ENCODE measurements at places on chromosomes 4 and X. TPM values are rescaled to one million over a fixed set of nuclear protein-coding genes. Genes with fewer than 3 reads are reported as not detected.

SHOX gene
- total RNA-seq, result not detected

ADGRL3 gene
- total RNA-seq, result 3.0 TPM

DNA sequence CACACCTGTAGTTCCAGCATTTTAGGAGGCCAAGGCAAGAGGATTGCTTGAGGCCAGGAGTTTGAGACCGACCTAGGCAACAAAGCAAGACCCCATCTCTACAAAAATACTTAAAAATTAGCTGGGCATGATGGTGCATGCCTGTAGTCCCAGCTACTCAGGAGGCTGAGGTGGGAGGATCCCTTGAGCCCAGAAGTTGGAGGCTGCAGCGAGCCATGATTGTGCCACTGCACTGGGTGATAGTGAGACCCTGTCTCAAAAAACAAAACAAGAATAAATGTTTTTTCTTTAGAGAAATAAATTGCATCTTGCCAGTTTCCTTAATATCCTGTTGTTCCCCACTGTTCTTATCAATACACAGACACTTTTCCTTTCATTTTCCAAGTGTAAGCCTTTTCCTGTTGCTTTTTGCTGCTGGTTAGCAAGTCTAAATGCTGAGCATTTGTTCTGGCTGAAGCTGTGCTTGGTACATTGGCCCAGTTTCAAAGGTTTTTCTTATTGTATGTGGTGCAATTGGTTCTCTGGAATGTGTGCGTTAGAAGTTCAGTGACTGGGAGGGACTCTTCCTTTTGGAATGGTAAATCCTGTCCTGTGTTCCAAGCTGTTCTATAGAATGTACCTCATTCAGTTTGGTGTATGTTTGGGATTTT, 98.2 kb downstream of the AFF1 start:
- no peak for DNase-seq

SPOCK3 gene
- total RNA-seq, result not detected

DNA sequence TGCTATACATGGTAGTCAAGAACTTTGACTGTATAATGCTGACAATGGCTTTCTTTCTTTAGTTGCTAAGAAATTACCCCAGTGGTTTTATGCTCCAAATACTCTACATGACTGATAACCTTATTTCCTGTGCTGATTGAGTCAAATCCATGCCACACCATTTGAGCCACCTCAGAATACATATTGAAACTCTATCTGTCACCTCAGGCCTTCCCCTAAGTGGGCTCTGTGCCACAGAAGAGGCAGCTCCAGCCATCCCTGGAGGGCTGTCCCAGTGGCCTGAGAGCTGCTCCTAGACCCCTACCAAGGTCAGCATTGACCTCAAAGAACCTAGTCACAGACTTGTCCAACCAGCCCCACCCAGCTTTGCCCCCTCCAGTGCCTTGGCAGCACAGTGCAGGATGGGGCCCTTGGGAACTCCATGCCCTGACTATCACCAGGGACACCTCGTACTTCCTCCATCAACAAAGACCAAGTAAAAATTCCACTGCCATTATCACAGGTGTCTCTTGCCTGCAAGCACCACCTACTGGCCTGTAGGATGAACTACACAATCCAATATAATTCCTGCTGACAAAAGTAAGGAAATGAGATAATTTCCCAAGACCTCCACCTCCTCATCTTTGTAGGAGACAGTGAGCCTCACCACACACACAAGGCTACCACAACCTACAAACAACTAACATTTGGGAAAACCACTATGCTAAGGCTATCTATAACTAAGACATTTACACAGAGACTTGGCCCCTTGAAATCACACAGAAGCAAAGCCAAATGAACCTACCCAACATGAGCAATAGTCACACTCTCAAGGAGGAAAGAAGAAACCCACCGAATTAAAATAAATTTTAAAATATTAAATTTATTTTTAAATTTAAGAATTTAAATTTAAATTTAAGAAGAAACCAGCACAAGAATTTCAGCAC, 239.9 kb downstream of the NKX6-1 start:
- DNase-seq, result no peak

C4orf51 gene
- not detected for total RNA-seq

IQCM gene
- total RNA-seq, result not detected

C4orf50 gene
- total RNA-seq, result not detected

DNA sequence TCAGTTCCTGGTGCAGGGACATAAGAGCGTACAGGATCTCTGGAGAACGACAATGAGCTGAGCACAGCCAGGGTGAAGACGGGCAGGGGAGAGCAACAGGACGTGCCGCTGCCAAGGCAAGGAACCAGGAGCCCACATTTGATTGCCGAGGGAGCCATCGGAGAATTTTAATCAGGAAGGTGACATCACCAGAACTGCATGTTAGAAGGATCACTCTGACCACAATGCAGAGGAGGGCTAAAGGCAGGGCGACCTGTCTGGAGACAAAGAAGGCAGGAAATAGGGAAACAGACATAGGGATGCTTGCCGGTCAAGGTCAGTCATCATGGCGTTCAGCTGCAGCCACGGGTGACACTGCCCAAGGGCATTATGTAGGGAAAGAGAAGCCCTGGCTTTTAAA, 81.4 kb downstream of the RBM47 start:
- no peak for DNase-seq

CT45A5 gene
- total RNA-seq, result not detected

STARD8 gene
- total RNA-seq, result 10.5 TPM

All from Right ventricle myocardium superior (tissue), 1 donor.